ENCODE measurements at places on chromosomes 7 and 10.

GRCh38 chr10:1059902-1060301, 3.7 kb downstream of the WDR37 start:
- no peak for DNase-seq

GRCh38 chr7:1884583-1885350, 214.7 kb downstream of the ELFN1 start:
- DNase-seq = no peak

- no peak for DNase-seq
Observed at GRCh38 chr7:108805808-108806397, 236.2 kb downstream of the DNAJB9 start.

- DNase-seq = no peak
Observed at GRCh38 chr7:119556436-119556835, 716.5 kb upstream of the KCND2 start.

DNA sequence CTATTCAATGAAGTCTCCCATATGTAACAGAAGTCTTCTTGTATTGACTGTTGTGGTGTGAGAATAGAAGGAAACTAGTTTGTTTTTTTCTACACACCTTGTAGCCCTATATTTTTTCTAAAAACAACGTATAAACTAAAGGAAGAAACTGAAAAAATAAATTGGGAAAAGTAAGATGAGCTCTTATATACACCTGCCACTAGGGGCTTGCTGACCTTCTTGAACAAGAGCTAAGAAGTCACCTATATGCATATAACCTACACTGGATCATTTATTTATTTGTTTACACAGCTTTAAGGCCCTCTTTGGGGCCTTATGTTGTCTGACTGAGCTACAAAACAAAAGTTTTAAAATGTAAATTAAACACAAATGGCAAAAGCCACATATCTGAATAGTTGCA, 383.0 kb downstream of the HPSE2 start:
- no peak for DNase-seq

Data from NCI-H187 treated with DMSO at 0.1 percent for 48 hours (cell line).